ENCODE measurements at places on chromosomes 6 and 20.

GRCh38 chr20:51667002-51667408, 101.2 kb downstream of the ATP9A start:
- DNase-seq: no peak

- no peak for DNase-seq
Measured at GRCh38 chr6:137728386-137729349, 138.4 kb upstream of the TNFAIP3 start.

GRCh38 chr6:40586369-40587201, 579 bp downstream of the LRFN2 start:
- peak; percentile 5 for DNase-seq

DNA sequence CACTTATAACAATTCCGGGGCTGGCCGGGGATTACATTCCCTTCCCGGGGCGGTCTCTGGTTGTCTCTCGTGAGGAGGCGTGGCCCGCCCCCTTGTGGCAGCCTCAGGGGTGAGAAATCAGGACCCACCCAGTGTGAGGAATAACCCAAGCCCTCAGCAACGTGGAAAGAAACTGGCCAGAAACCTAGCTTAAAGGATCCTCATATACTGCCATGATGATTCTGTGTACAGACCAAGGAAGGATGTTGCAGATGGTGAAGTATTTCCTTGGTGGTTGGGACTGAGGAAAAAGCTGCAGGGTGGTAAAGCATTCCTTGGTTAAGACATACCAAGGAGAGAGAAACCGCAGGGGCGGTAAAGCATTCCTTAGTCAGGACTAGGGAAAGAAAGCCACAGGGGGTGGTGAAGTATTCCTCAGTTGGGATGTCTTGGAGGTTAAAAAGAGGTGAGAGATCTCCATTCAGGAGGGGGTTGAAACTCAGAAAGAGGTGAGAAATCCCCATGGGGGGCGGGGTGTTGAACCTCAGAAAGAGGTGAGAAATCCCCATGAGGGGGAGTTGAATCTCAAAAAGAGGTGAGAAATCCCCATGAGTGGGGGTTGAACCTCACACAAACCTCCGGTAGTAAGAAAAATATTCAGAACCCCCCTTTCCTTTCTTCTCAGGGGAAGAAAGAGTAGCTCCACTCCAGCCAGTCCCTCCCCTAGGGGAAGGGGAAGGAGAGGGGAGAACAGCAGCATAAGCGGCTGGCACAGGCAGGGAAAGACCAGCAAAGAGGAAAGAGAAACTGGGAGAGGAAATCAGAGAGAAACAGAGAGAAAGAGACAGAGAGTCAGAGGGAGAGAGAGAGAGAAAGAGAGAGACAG, 238.1 kb downstream of the RNGTT start:
- peak; percentile 30 for DNase-seq

- DNase-seq: no peak
Measured at GRCh38 chr6:90072501-90072900, 178.2 kb downstream of the GJA10 start.

DNA sequence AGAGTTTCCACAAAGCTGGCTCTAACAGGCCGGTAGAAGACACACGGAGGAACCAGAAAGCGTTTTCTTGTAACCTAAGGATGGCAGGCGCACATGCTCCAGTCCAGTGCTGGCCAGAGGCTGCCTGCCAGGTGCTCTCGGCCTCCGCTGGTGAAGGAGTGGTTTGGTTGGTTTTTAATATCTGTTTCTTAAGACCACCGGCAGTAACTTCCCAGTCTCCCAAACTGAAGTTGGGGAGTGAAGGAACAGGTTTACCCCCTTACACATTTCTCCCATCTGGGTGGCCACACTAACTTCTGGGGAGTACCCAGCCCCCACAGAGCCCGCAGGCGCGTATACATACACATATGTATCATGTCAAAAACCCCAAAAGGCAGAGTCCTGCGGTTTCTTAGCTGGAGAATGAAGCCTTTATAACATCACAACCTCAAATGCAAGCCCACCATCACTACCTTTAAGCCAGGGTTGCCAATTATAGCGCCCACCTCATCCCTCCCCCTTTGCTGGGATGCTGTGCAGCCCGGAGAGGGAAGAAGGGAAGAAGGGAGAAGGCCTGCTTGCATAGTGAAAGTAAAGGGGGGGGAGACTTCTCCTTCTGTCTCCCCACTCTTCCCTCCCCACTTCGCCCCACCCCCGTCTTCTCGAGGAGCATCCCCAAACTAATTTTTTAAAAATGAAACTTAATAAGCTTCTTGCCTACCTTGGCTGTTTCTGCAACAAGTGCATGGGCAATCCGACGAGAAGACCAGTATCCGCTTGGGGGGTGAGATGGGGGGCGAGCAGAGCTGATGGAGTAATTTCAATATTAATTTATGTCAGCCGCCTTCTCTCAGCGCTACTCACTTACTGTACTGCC, 1.0 kb downstream of the TRERF1 start:
- peak; percentile 35 for DNase-seq
